Left kidney (tissue), 8 donors: ENCODE measurements at places on chromosomes 6 and 20.

GRCh38 chr6:65988006-65988405 lies 281.0 kb upstream of the EYS start:
- DNase-seq = no peak

DNA sequence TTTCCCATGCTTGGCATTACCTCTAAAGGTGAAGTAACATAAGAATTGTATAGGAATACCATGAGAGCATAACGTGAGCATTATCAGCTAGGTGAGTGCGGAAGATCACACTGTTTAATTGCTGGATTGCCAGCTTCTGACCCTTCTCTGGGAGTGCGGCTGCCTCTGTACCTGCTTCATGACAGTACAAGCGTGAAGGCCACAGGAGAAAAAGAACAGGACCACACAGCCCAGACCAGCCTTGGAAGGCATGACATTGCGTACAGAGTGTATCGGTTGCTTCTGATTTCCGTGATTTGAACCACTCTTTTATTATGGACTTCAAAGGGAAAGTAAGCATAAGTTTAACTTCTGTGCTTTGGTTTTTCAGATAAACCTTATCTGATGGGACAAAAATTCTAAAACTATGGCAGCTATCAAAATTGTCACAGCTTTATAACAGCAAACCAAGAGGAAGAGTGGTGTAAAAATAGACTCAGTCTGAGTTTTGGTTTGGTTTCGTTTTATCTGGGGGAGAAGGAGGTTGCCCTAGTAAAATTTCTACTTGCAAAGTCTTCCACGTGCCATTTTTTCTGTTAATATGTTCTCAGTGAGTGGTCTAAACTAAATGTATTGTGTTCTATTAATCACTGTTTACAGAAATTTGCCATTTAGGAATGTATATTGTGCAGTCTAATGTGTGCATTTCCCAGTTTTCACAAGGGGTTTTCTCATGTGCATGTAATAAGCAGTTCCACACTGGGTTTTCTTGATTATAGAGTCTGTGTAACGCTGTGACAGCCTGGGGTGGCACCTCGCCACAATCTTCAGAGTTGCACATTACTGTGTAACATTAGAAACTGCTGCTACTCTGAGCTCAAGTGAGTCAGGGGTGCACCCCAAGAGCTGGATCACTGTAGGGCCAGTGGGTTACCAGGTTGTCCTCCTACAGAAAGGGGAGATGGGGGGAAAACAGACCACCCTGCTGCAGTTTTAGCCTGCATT lies 97.3 kb downstream of the RPP40 start:
- no peak for DNase-seq

- DNase-seq = no peak
These were observed 11.0 kb downstream of the C6orf118 start for GRCh38 chr6:165298402-165298801.

- DNase-seq = no peak
These were observed 10.6 kb downstream of the WDR27 start for GRCh38 chr6:169691260-169691659.

GRCh38 chr6:164337024-164337924 lies 922.8 kb downstream of the QKI start:
- DNase-seq = no peak

GRCh38 chr6:109001291-109001894 lies 93.3 kb downstream of the SESN1 start:
- DNase-seq = no peak

GRCh38 chr20:17869295-17869994 lies 99.1 kb downstream of the SNX5 start:
- no peak for DNase-seq

DNA sequence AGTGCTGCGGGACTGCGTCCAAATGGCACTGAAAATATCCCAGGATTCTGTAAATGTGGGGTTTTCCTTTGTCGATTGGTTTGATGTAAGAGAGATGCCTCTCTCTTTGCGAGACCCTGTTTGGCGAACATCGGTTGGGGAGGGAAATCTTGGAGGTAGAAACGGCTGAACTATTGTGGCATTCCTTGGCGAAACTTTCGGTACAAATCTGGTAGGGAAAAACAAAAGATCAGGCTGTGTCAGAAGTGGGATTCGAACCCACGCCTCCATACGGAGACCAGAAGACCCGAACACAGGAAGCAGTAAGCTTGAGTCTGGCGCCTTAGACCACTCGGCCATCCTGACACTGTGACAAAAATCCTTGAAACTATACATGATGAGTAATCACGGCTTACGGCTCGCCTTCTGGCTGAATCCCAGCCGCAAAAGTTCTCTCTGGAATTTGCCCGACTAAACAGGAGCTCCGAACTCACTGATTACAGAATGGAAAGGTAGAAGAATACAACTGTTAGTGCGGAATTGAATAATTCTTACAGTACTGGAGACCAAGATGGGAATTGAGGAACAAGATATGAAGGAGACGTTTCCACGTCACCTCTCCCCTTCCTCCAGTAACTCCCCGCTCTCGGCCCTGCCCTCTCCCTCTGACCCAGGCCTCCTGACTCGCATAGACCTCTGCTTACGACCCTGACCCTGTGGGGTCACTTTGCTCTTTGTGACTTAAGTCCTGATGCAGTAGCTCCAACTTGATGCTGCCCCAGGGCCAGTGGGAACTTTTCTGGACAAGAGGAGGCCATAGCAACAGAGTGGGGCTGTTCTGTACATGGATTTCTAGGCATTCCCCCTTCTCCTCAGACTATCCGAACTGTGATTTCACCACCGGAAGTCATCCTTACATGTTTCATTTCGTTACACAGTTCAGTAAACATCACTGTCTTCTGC lies 132.8 kb upstream of the ZNF184 start:
- no peak for DNase-seq

GRCh38 chr20:24778585-24779031 lies 170.5 kb upstream of the CST7 start:
- DNase-seq = no peak

DNA sequence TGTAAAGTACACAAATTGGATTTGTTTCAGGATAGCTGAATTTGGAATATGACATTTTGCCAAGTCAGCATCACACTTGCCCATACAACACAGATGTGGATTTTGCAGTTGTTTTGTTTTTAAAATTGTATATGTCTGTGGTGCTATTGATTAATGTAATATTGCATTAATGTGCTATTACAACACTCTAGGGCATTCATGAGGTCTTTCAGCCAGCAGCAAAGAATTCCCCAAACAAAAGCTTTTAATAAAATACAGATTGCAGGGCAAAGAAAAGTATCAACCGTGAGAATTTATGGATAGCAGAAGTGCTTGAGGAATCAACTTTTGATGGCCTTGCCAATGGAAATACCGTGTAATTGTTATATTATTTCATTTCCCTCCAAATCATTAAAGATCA lies 144.9 kb downstream of the AIG1 start:
- no peak for DNase-seq

DNA sequence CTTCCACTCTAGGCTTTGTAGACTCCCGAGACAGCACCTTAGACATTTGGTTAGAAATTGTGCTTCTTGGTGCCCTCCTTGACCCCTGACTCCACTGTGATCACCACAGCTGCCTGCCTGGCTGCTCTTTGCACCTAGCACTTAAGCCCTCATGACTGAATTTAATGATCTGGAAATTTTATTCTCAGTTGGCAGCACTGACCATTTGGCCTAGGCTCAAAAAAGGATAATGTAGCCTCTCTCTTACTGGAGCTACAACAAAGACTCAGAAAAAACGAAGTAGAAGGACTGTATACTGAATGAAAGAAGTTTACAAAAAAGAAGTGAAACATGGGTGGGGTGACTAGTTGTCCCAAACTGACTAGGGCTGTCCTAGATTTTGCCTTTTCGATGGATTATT lies 11.3 kb upstream of the ABRACL start:
- DNase-seq = no peak

GRCh38 chr6:11580686-11581405 lies 43.3 kb downstream of the TMEM170B start:
- DNase-seq = no peak

- no peak for DNase-seq
These were observed 184.4 kb downstream of the ERMARD start for GRCh38 chr6:169935861-169936260.

DNA sequence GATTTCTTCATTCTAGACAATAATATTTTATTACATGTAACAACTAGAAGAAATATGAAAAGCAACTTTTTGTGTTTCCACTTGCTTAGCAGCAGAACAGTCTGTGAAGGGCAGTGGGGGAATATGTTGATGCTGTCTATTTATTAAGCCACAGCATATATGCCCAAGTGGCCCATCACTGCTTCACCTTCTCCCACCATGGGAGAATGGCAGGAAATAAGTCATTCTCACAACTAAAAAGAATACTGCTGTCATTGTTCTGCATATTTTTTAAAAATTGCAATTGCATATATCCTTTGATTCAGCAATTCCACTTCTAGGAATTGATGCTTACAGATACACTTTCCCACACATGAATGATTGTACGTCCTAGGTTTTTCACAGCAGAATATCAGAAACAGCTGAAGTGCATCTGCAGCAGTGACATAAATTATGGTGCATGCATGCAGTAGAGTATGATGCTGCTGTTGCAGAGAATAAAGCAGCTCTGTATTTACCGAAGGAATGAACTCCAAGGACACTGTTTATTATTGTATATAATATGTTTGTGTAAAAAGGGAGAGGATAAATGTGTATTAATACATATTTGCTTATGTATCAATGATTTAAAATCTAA lies 26.8 kb downstream of the KIF3B start:
- DNase-seq = no peak

GRCh38 chr6:83609248-83609647 lies 96.9 kb downstream of the PRSS35 start:
- DNase-seq = no peak

DNA sequence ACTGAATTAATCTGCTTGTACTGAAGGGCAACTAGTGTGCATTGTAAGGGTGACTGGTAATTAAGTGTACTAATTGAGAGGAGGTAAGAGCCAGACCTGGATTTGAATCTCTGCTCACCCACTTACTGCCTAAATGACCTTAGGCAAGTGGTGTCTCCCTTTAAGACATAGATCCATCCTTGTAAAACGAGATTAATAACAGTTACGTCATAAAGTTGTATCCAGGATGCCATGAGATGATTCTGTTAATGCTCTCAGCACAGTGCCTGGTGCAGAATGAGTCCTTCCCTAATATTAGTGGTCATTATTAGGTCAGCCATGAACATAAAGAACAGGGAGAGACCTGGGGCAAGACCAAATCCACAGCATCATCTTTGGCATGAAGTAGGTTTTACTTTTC lies 470.1 kb downstream of the MAFB start:
- no peak for DNase-seq

GRCh38 chr20:1757072-1757471 lies 99.5 kb upstream of the SIRPG start:
- no peak for DNase-seq

DNA sequence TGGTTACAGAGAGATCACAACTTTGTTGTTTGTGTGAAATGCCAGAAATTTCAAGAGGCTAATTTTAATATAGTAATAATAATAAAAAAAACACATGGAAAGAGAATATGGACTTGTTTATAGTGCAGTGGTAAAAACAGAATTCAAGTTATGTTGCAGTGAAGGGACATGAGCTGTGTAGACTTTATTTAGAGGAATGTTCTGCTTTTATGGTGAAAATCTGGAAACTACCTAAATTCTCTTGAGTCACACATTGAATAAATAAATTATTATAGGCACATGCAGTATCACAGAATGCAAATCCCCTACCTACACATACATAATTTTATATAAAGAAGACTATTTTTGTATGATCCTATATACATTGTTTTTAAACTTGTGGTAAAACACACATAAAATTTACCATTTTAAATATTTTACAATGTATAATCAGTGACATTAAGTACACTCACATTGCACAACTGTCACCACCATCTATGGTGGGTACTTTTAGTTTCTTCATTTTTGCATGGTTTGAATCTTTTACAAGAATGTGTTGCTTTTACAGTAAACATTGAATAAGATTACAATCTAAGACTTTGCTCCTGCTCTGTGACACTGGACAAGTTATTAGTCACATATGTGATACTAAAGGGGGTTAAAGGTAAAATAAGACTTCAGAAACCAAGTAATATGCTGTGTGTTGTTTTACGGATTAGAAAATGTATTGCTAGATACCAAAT lies 107.4 kb downstream of the B3GAT2 start:
- no peak for DNase-seq

DNA sequence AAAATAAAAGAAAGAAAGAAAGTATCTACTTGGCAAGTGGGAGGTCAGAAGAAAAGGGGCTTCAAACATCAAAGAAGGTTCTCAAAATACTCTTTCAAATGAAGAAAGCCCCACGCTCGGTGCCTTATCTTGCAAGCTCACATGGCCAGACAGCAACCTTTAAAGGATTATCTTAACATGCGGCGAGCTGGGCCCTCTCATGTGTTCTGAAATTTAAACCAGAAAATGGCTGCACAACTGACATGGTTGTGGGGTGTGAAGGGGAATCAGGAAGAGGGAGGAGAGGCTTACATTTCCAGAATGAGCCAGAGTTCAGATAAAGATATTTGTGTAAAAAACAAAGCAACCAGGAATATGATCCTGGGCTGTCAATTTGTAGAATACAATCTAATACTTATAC lies 363.1 kb downstream of the PRKN start:
- DNase-seq = no peak

GRCh38 chr6:54737247-54737646 lies 109.3 kb upstream of the FAM83B start:
- no peak for DNase-seq

GRCh38 chr6:47027315-47027714 lies 14.8 kb downstream of the ADGRF1 start:
- DNase-seq = no peak

- peak; percentile 21 for DNase-seq
These were observed 8.8 kb upstream of the RSPH3 start for GRCh38 chr6:159008656-159009288.

- DNase-seq = no peak
These were observed 14.8 kb downstream of the PAQR8 start for GRCh38 chr6:52376763-52377162.

DNA sequence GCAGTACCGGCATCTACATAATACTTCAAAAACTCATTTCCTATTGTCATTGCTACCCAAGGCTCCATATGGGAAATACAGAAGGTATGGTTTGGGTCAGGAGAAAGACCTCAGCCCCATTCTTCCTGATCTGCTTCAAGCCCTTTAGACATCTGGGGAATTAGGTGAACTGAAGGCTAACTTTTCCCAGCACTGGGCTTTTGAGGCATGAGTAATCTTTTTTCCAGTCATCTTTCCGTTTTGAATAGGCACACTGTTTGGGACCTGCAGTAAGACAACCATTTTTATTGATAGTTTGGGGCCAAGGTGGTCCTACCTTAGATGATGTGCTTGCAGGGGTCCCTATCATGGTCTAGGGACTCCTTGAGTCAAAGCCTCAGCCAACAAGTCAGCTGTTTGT lies 198.4 kb downstream of the HAO1 start:
- DNase-seq = no peak

DNA sequence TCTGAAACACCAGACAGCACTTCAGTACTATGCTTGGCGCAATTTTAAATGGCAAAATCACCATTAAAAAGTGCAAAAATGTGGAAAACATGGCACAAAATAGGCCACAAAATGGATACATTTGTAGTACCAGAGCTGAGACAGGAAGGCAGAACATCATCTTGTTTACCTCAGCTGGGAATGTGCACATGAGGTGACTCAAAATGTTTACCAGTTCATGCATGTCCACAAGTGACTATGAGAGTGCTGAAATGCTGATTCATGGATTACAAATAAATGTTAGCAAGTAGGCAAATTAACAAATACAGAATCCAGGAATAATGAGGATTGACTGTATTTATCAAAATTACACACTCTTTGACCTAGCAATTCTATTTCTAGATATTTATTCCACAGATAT lies 201.6 kb downstream of the ISM1 start:
- DNase-seq = no peak
